ENCODE measurements at places on chromosomes 2 and 18.

- no peaks in the 10 kb centered on the region for H3K4me1 ChIP-seq
- no peaks in the 10 kb centered on the region for H3K27me3 ChIP-seq
- no peak overlapping the region for H3K4me3 ChIP-seq
- no peak for DNase-seq
Measured at GRCh38 chr2:113072584-113072983, 4.8 kb downstream of the IL1F10 start.

DNA sequence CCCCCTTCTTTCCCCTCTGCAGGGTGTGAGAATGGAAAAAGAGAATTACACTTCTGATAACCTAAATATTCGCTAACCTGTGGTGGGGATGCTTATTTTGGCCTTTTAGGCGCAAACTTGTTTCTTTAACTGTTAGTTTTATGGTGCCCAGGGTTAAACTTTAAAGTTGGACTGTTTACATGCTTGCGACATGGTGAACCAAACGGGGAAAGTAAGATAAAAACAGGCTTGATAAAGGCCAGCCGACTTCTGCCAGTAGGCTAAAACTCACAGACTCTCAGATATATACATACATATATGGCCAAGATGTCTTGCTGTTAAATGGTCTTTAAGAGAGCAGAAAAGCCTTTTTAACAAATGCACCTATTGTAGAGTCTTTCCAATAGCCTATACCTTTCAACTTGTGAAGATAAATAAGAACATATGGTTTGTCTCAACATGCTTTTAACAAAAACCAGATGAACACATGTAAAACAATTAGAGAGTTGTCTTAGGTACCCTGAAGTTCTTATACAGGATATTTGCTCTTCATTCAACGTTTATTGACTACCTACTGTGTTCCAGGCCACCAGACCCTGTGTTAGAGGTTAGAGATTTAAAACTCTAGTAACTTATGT lies 29.0 kb downstream of the PRKCE start:
- peaks cover 45% of the 10 kb centered on the region for H3K4me1 ChIP-seq
- no peak overlapping the region for H3K27ac ChIP-seq
- H3K27me3 ChIP-seq: no peaks in the 10 kb centered on the region
- no peak overlapping the region for H3K4me3 ChIP-seq
- no peak for DNase-seq
- no peaks in the 10 kb centered on the region for H3K36me3 ChIP-seq

DNA sequence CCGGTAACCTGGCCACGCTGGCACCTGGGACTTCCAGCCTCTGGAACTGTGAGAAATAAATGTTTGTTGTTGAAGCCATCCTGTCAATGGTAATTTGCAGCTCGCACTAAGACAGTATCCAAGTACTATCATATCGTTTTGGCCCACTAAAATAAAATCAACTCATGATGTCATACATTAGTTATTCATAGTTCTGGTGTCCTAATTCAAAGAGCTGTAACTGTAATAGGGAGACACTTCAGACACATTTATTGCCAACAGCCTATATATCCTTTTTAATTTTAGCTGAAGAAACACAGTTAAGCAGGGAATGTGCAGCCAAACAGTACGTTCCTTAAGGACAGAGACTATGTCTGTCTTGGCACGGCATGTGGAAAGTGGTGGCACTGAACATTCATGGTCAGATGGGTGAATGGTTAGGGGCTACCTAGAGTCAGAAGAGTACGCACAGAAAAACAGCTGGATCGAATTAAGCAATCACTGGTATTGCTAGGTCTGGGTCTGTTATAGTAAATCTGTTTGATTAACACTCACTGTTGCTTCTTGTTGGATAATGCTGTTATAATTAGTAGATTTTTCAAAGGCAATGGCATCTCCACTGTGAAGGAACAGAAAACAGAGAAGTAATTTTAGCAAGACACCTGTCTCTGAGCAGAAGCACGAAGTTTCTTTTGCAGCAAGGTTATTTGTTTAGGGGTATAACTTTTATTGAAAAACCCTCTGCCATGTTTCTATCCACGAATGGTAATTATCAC lies 41.3 kb upstream of the CREG2 start:
- no peak for DNase-seq
- H3K27me3 ChIP-seq: no peaks in the 10 kb centered on the region
- H3K36me3 ChIP-seq: no peaks in the 10 kb centered on the region
- H3K27ac ChIP-seq: no peak overlapping the region
- no peak overlapping the region for H3K4me3 ChIP-seq

GRCh38 chr18:13259701-13260100 lies 41.1 kb downstream of the LDLRAD4 start:
- no peaks in the 10 kb centered on the region for H3K27me3 ChIP-seq
- no peak overlapping the region for H3K4me3 ChIP-seq
- peaks cover 30% of the 10 kb centered on the region for H3K4me1 ChIP-seq
- H3K27ac ChIP-seq: peak overlapping the region; percentile 19
- DNase-seq: no peak

DNA sequence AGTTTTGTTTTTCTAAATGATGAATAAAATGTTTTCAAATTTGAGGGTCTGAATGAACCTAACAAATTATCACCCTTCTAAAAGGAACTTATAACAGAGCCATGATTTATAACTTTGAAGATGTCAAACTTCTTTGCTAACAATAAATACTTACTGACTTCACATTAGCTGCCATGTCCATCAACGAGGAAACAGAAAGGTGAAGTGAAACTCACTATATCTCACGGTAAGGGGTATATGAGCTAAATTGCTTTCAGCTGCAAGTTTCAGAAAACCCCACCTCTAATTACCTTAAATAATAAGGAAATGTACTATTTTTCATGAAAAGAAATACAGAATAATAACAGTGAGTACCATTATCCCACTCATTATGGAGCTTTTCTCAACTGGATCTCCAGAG lies 350.8 kb upstream of the NT5C1B start:
- H3K4me1 ChIP-seq: no peaks in the 10 kb centered on the region
- no peaks in the 10 kb centered on the region for H3K27me3 ChIP-seq
- no peak overlapping the region for H3K4me3 ChIP-seq

DNA sequence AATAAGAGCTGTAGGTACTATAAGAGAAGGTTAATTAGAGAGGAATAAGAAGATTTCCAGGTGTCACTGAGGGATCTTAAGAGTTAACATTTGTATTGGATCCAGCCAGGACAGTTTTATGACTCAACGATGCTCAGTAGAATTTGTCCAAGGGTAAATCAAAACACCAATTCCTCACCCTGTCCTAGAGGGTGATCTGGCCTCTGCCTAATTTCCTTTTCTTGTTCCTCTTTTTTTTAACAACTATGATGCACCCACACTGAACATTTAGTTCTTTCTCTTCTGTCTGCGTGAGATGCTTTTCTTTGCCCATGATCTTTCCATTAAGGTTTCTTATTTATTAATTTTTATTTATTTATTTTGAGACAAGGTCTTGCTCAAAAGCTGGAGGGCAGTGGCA lies 92.0 kb downstream of the PMS1 start:
- no peaks in the 10 kb centered on the region for H3K36me3 ChIP-seq
- H3K27ac ChIP-seq: no peak overlapping the region
- H3K4me1 ChIP-seq: no peaks in the 10 kb centered on the region
- no peak overlapping the region for H3K4me3 ChIP-seq

GRCh38 chr2:206858687-206859329 lies 80.5 kb upstream of the CPO start:
- H3K27me3 ChIP-seq: no peaks in the 10 kb centered on the region
- H3K27ac ChIP-seq: no peak overlapping the region
- no peak overlapping the region for H3K4me3 ChIP-seq
- H3K4me1 ChIP-seq: no peaks in the 10 kb centered on the region
- DNase-seq: no peak

DNA sequence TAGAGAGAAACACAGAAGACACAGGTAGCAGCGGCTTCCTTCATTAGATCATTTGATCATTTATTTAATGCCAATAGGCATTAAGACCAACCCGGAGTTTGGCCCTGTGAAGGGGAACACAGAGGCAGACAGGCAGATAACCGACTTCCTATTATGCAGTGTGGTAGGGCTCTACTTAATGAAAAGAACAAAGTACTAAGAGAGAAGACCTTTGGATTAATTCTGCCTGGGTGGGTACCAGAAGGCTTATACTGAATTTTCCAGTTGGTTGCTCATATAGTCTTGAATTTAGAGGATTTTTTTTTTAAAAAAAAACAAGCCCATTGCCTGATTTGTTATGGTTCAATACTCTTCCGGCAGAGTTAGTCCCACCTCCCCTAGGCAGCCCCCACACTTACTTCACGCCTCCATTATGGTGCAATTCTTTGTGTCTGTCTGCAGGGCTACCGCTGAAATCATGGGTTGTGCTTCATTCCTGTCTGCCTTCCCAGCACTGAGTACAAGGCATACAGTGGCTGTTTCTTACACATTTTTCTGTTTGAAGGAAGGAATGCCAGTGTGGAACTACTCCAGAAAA lies 244.3 kb upstream of the APCDD1 start:
- no peaks in the 10 kb centered on the region for H3K27me3 ChIP-seq
- H3K36me3 ChIP-seq: no peaks in the 10 kb centered on the region
- H3K4me1 ChIP-seq: peaks cover 16% of the 10 kb centered on the region
- no peak overlapping the region for H3K27ac ChIP-seq
- DNase-seq: no peak
- no peak overlapping the region for H3K4me3 ChIP-seq

- no peaks in the 10 kb centered on the region for H3K36me3 ChIP-seq
- H3K27me3 ChIP-seq: no peaks in the 10 kb centered on the region
- no peaks in the 10 kb centered on the region for H3K4me1 ChIP-seq
Measured at GRCh38 chr2:128544321-128545037, 225.8 kb upstream of the HS6ST1 start.

DNA sequence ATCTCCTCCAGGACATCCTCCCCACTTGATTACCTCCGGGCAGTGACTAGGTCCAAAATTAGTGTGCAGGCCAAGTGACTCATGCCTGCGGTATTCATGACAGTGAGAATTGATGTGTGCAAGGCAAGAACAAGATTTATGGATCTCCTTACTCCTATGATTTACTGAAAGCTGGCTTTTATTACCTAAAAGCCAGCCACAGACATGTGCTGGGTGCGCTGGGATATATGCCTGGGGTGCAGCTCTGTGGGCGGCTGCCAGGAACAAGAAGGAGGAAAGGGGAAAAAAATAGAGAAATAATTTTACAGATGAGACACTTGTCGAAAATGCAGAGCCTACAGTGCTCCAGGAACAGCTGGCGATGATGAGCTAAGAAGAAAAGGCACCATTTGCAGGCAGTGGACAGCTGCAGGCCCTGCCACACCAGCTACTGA lies 359.3 kb downstream of the CMPK2 start:
- H3K4me3 ChIP-seq: no peak overlapping the region
- no peaks in the 10 kb centered on the region for H3K36me3 ChIP-seq
- no peak for DNase-seq
- H3K27me3 ChIP-seq: no peaks in the 10 kb centered on the region

DNA sequence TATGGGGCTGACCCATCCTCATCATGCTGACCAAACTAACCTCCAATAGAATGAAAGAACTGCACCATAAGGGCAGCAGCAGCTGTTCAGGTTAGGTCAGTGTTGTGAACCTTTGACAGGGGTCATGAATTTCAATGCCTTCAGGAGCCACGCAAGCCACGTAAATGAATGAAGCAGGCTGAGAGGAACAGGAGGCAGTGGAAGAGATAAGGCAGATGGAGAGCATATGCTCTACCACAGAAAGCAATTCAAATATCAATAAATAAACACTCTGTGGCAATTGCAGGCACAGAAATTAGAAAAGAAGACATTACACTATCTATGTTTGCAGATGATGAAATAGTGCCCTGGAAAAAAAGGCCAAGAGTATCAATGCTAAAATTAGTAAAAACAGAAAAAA lies 56.3 kb downstream of the SCG2 start:
- no peak for DNase-seq
- no peaks in the 10 kb centered on the region for H3K27me3 ChIP-seq
- H3K27ac ChIP-seq: no peak overlapping the region
- no peaks in the 10 kb centered on the region for H3K4me1 ChIP-seq
- no peak overlapping the region for H3K4me3 ChIP-seq

- no peak for DNase-seq
- H3K36me3 ChIP-seq: no peaks in the 10 kb centered on the region
- no peak overlapping the region for H3K27ac ChIP-seq
- H3K4me3 ChIP-seq: no peak overlapping the region
Measured at GRCh38 chr2:41222593-41222992, 770.7 kb upstream of the SLC8A1 start.

GRCh38 chr2:176445956-176446355 lies 176.7 kb downstream of the MTX2 start:
- H3K36me3 ChIP-seq: no peaks in the 10 kb centered on the region
- no peak for DNase-seq
- H3K4me3 ChIP-seq: no peak overlapping the region
- no peak overlapping the region for H3K27ac ChIP-seq

DNA sequence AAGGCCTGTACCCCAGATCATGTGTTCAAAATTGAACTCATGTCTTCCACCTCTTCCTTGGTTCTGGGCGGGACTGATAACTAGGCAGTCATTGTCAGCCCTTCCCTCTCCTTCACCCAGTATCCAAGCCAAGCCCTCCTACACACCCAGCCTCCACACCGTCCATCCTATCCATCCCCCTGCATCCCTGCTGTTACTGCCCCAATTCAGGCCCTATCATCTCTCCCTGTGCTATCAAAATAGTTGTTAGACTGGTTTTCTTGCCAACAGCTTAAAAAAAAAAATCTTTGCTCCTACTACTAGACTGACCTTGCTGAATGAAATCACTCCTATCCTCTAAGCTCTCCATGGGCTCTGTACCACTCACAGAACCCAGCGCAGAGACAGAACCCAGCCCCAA lies 32.8 kb downstream of the TGFA start:
- no peak overlapping the region for H3K27ac ChIP-seq
- H3K4me3 ChIP-seq: no peak overlapping the region
- H3K27me3 ChIP-seq: no peaks in the 10 kb centered on the region
- peaks cover 40% of the 10 kb centered on the region for H3K4me1 ChIP-seq

- no peaks in the 10 kb centered on the region for H3K4me1 ChIP-seq
- no peak overlapping the region for H3K4me3 ChIP-seq
- no peaks in the 10 kb centered on the region for H3K27me3 ChIP-seq
Measured at GRCh38 chr2:59957504-59957903, 596.0 kb downstream of the BCL11A start.

DNA sequence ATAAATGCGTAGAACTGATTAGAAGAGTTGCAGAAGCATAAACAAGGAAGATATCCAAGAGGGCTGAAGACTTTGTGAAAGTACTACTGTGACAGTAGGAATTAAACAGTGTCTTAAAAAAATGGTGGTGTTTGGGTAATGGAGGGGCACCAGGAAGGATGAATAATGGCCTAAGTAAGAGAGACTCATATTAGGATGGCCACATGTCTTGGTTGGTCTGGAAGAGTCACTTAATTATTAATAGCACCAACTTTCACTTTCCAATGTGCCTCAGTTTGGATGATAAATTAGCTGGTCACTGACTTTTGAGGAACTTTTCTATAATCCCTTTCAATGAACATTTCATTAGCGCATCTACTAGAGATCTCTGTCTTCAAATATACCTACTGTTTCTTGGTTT lies 372.2 kb downstream of the NYAP2 start:
- H3K36me3 ChIP-seq: no peaks in the 10 kb centered on the region
- no peak overlapping the region for H3K27ac ChIP-seq
- no peak for DNase-seq
- H3K4me3 ChIP-seq: no peak overlapping the region

GRCh38 chr18:62437235-62438017 lies 85.4 kb upstream of the ZCCHC2 start:
- peak overlapping the region; percentile 81 for H3K27ac ChIP-seq
- no peaks in the 10 kb centered on the region for H3K36me3 ChIP-seq
- no peaks in the 10 kb centered on the region for H3K27me3 ChIP-seq
- peak; percentile 87 for DNase-seq
- H3K4me1 ChIP-seq: peaks cover 42% of the 10 kb centered on the region
- H3K4me3 ChIP-seq: no peak overlapping the region

GRCh38 chr2:197647961-197648690 lies 27.3 kb downstream of the RFTN2 start:
- no peak for DNase-seq
- no peak overlapping the region for H3K4me3 ChIP-seq
- H3K36me3 ChIP-seq: no peaks in the 10 kb centered on the region
- H3K27ac ChIP-seq: no peak overlapping the region
